ENCODE measurements at places on chromosomes 3 and 15.

GRCh38 chr3:161576311-161576710 lies 79.7 kb downstream of the OTOL1 start:
- no peak for DNase-seq

DNA sequence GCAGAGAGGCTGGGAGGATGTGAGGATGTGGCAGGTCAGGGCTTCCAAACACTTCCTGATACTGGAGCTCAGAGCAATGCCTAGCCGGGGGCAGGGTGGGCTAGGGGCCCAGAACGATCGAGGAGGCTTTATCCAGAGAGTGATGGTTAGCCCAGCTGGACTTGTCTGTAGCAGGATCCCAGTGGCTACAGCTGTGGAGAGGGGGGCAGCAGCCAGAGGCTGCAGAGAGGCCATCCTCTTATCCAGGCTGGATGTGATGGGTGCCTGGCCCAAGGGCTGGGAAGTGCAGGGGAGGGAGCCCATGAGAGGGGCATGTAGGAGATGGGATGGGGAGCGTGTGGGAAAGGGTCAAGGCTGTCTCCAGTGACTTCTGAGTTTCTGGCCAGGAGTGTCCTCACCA lies 4.6 kb downstream of the PARP3 start:
- DNase-seq: no peak

- no peak for DNase-seq
Observed at GRCh38 chr3:36457667-36458066, 77.4 kb downstream of the STAC start.

DNA sequence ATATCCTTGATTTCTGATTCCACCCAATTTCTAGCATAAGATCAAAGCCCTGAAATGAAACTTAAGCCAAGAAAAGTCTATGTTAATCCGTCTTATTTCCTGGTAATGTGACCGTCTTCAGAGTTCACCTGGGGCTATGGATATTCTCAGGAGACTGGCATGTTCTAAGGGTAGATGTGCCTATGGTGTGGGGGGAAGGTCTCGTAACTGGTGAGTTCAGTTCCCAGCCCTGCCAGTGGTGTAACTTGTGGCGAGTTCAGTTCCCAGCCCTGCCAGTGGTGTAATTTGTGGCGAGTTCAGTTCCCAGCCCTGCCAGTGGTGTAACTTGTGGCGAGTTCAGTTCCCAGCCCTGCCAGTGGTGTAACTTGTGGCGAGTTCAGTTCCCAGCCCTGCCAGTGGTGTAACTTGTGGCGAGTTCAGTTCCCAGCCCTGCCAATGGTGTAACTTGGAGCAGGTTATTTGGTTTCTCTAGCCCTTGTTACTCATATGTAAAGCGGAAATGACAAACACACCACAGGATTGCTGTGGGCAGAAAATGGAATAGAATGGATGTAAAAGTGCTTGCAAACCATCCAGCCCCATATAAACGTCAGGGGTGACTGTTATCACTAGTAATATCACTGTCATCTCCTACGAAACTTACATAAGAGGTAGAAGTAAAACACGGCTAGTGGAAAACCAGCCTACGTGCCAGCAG lies 30.4 kb downstream of the SLC51A start:
- no peak for DNase-seq

- DNase-seq: no peak
Observed at GRCh38 chr3:94794563-94794962, 731.7 kb downstream of the NSUN3 start.

DNA sequence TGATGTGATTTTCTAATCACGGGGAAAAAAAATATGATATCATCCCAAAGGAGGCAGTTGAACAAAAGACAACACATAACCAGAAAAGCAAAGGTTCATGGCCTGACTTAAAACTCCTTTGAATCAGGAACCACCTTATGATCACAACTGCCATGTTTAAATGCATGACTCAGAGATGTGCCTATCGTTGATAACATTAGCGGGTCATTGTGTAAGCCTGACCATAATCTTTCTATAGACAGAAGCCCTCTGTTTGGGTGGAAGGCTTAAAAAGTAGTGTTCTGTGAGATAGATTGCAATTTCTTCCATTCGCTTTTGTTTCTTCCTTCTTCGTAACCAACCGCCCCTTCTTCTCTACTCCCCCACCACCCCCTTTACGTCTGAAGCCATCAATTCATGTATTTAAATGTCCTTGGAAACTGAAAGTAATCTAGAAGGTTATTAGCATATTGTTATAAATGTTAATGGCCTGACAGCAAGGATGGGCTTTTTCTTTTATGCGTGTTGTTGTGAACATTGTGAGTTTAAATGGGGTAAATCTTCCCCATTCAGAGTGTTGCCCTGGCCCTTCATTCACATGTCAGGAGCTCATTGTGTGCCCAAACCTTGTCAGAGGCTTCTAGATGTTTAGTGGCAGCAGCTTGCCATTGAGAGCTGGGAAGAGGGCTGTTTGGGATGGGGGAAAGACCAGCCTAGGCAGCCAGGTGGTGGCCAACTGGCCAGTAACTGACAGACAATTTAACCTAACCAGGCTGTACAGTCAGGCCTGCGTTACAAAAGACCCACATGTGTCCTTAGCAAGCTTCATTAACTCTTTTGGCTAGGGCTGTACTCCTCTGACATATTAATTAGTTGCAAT lies 64.5 kb downstream of the EPHA3 start:
- DNase-seq: no peak

DNA sequence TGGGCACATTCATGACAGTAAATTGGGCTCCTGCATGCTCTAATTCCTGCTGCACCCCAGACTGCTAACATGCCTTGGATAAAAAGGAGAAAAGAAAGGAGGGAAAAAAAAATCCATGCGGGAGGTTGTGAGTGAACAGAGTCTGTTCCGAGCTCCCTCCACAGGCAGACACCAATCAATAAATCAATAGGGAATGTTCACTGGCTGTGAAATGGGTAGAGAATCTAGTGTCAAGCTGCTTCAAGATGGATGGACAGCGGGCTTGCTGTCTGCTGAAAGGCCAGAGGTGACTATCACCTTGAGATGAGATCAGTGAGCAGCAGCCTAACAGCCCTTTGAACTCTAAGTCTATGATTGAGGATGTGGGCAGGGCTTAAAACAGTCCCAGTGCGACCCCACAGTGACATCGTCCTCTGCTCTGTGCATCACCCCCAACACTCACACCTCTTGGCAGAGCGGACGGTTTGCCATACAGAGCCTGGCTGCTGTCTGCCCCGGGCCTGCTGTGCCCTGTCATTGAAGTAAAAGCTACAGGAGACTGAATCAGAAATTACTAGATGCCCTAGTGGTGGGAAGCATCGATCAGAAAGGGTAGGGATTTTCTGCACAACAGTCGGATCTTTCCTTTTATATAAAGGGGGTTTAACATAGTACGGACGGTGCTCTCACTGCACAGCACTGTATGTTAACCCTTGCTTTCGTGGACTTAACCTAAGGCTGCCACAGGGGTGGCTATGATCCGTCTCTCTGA lies 247.9 kb upstream of the ONECUT1 start:
- DNase-seq: no peak

- DNase-seq: no peak
Observed at GRCh38 chr3:25404569-25404968, 23.5 kb upstream of the RARB start.

DNA sequence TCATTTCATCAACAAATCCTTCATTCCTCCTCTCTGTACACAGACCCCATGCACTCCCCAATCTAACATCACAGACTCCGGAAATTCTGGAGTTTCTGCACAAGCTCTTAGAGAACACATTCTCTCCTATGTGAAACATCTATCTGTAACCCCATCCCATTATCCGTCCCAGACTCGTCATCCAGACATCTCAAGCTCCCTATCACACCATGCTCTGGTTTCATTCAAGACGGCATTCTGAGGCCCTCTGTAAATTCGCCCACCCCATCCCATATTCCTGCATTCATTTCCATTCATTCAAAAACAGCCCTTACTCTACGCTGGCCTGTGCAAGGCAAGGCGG lies 575 bp downstream of the LEO1 start:
- peak; percentile 23 for DNase-seq

DNA sequence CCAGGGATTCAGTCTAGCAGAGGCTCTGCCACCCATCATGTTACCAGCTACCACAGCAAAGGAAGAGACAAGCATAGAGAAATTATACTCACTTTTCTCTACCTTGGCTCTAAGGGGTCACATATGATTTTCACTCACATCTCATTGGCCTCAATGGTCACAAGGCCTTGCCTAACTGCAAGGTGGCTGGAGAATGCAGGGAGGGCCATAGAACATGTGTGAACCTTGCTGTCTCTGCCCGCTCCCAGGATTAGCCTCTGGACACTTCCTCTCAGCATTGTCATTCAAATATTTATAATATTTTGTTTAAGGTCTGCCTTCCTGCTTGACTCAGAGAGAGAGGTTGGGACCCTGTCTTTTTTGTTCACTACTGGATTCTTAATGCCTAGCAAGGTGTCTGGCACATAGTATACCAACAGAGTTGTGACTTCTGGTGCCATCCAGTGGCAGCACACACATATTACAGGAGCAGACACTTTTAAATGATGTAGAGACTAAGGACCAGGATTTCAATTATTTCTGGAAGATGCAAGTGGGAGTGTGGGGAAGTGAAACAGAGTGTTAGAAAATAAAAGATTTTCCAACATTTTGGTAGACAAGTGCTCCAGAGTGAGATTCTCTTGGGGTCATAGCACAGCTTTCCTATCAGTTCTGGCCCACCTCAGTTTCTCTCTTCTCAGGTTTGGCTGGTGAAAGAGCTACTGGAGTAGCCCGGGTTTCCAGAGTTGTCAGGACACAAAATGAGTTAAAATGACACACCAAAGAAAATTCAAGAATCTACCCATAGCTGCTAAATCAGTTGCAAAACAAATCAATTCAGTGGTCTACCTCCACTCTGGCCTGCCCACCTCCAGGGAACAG lies 119.0 kb upstream of the RASGRP1 start:
- peak; percentile 33 for DNase-seq

DNA sequence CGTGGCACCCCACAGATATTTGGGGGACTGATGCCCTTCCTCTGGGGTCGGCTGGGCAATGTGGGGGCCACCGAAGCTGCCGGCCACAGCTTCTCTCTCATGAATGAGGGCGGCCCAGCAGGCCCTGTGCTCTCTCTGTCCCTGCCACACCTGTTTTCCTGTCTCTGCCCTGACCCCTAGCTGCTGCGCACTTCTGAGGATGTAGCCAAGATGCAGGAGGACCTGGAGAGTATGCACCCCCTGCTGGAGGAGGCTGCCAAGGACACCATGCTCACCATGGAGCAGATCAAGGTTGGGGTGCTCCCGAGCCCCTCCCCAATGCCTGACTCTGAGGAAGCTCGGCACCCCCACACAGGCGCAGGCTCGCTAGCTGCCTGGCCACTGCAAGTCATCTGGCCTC lies 59.7 kb downstream of the SEMA3G start:
- DNase-seq: peak; percentile 42

- DNase-seq: no peak
Observed at GRCh38 chr3:71688121-71688520, 37.1 kb downstream of the EIF4E3 start.

DNA sequence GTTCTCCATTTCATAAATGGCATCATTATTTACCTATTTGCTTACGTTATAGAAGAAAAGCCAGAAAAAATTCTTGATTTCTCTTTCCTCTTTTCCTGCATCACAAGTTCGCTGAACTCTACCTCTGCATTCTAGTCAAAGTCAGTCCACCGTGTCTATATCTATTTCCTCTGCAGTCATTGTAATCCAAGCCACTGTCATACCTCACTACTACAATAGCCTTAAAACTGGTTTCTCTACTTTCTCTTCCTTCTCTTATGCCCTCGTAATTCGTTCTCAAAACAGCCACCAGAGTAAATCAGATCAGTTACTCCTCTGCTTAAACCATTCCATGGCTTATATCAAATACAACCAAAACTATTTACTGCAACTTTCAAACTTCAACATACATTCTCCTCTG lies 13.4 kb upstream of the FAM81A start:
- DNase-seq: no peak

- no peak for DNase-seq
Observed at GRCh38 chr3:61910732-61911131, 349.4 kb downstream of the PTPRG start.

GRCh38 chr15:29126821-29127461 lies 142.7 kb downstream of the NSMCE3 start:
- DNase-seq: no peak

GRCh38 chr3:56939834-56940233 lies 120.6 kb upstream of the SPATA12 start:
- DNase-seq: no peak

DNA sequence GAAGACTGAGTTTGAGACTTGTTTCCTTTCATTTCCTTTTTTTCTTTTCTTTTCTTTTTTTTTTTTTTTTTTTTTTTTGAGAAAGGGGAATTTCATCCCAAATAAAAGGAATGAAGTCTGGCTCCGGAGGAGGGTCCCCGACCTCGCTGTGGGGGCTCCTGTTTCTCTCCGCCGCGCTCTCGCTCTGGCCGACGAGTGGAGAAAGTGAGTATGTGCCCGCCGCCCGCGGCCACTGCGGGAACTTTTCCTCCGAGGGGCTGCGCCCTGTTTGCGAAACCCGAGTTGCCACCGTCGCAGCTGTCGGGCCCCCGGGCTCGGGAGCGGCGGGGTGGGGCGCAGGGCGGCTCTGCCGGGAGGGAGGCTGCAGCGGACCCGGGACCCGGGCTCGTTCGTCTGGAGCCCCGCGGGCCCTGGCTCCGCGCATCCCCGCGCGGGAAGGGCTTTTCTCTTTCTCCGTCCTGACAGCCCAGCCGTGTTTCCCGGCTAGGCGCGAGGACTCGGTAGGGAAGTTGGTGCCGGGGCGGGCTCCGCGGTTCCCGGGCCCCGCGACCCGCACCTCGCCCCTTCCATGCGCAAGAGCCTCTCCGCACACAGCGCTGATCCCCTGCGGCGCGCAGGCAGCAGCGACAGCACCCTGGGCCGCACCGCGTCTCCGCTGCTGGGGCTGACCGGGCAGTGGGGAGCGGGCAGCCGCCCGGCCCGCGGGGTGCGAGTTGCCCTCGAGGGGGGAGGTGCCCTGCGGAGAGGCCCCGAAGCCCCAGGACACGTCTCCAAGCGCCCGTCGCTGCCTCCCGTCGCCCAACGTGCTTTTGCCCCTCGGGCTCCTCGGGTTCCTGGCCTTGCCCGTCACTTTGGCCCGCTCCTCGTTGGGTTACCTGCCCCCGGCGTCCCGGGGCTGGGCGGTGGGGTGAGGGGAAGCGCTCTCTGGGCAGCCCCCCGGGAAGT lies 1.4 kb downstream of the IGF1R start:
- no peak for DNase-seq

DNA sequence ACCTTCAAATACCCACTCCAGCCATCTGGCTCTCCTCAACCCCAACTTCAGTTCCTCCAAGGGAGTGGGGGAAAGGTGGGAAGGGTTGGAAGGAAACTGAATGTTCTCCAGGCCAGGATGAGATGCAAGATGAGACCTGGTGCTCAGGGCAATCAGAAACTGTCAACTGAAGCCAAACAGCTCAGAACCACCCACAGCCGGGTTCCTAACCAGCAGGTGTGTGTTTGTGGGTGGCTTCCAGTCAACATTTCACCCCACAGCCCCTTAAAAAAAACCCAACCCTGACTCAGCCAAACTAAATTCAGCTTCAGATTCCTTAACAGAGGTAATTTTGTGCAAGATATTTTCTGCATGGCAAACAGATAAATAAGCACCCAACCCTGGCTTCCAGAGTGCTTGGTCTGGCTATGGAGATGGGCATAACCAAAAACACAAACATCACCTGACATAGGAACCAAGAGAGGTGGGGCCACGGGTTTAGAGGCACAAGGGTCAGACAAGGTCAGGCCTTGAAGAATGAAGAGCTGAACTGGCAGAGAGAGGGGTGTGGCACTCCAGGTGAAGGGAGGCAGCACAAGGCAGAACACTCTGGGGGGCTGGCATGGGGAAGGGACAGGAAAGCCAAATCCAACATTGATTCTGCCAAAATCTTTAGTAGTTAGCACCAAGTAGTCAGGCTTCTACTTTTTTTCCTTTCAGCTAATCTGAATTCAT lies 34.7 kb downstream of the ZNF445 start:
- no peak for DNase-seq

GRCh38 chr3:161991901-161992540 lies 495.4 kb downstream of the OTOL1 start:
- DNase-seq: no peak

All from renal pelvis (tissue), 12 donors.